ENCODE measurements at places on chromosomes 16 and 17.

- DNase-seq, result no peak
These were observed 13.3 kb downstream of the NXPH3 start for GRCh38 chr17:49588726-49589576.

GRCh38 chr16:87483481-87483880 is 9.3 kb downstream of the ZCCHC14 start:
- no peak for DNase-seq

GRCh38 chr17:78617511-78618061 is 40.4 kb upstream of the DNAH17 start:
- no peak for DNase-seq

- DNase-seq, result no peak
These were observed 2.3 kb upstream of the ALKBH5 start for GRCh38 chr17:18181358-18181757.

DNA sequence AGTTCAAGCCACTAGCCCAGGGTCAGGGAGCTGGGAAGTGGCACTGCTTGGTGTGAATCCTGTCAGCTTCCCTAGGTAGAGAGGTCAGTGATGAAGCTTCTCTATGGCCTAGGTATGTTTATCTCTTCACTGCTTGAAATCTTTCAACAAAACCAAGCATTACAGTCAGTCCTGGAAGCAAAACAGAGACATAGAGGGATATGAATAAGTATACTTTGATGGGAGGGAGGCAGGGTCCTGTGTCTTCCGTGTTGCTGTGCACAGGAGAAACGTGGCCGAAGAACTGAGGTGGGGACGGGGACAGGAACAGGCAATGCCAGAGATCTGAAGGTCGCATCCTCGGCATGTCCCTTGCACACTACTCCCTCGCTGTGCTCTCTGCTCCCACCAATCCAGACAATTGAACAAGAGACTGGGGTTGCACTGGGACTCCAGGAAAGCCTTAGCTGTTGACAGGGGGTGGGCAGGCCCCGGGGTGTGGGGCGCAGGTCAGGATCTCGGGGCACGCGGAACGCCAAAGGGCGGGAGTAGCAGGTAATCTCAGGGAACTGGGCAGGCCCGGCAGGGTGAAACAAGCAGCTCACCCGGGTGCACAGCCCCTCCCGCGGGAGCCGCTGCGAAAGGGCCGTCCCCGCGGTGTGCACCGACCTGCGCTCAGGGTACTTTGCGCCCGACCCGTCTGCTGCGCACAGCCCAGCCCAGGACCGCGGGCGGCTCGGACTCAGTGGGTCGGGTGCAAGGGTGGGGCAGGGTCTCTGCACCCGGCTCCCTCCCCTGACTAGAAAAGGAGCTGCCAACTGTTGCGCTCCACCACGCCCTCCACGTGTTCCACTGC is at the start of gene MT1H:
TSS of gene MT1H (plus strand) at position 810 of the 835 bp plus-strand sequence. CDS start 71 bp downstream, outside the sequence.
- DNase-seq, result no peak

DNA sequence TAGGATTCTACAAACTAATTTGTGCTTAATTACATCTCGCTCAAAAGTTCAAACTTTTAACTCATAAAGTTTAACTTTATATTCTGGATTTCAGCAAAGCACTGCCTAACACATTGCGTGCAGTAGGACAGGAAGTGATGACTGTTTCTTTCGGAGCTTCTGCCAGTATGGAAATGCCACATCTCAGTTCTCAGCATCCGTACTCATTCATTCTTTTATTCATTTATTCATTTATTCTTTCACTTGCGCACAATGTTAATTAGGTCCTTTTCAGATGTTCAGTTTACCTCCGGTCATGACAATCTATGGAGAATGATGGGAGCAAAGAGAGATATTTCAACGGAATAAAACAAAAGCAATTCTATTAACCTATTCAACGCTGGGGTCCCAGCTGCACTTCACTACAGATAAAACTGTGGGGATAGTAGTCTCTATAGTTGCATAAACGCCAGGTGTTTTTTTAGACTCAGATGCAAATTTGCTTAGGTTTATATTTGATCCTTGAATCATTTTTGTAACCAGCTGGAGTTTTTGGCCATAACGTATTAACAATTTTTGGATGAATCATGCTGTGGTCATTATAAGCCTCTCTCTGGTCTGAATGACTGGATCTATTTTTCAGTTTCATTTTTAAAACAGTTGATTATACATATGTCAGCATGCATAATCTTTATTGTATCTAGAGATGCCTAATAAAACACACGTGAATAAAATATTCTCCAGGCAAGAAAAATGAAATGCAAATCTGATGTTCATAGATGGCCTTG is 143.9 kb downstream of the KCNJ2 start:
- no peak for DNase-seq

DNA sequence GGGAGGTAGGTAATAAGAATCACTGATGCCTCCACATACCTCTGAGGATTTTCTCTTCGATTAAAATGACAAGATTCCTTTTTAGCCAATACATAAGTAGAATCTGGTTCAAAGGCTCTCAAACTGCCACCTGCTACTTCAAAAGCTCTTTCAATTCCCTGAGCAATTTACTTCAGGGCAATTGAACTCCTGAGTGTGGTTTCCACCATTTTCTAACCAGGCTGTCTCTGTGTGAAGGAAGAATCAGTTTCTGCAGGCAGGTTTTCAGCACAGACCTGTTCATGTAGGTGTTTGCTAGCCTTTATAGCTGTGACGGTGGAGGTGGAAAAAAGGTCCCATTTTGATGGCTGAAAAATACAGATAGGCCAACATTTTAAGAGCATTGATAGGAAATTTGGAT is 18.2 kb upstream of the HS3ST3B1 start:
- DNase-seq, result no peak
